Lung microvascular endothelial cell (primary cell): ENCODE measurements at places on chromosomes 5 and 9.

GRCh38 chr9:106423575-106423974 is 439.4 kb upstream of the ZNF462 start:
- DNase-seq, result no peak

DNA sequence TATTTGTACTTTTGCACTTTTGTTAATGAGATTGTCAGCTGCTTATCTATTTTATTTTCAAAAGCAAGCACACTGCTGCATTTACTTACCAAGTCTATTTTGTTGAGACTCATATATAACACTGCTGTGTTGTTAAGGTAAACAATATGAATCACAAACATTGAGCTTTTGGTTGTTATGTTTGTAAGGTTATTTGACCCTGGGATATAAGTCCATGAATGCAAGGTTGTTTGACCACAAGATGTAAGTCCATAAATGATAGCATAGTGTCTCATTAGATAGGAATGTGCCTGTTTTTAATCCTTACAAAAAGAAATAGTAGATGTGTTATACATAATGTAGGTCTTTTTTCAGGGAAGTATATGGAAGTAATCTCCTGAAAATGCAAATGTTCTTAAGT is 845.9 kb downstream of the CDH9 start:
- no peak for DNase-seq

- no peak for DNase-seq
Measured at GRCh38 chr9:90834828-90835595, 33.4 kb downstream of the SYK start.

- no peak for DNase-seq
Measured at GRCh38 chr9:87578625-87579024, 81.0 kb downstream of the DAPK1 start.

- DNase-seq, result no peak
Measured at GRCh38 chr9:24464319-24464951, 81.3 kb downstream of the IZUMO3 start.

DNA sequence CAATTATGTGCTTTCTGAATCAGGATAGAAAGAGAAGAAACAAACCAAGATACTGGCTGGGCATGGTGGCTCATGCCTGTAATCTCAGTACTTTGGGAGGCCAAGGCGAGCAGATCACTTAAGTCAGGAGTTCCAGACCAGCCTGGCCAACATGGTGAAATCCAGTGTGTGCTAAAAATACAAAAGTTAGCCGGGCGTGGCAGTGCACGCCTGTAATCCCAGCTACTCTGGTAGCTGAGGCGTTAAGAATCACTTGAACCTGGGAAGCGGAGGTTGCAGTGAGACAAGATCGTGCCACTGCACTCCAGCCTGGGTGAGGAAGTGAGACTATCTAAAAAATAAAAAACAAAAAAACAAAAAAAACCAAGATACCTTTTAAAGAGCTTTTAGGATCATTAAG is 214.2 kb downstream of the NFIB start:
- DNase-seq, result no peak

DNA sequence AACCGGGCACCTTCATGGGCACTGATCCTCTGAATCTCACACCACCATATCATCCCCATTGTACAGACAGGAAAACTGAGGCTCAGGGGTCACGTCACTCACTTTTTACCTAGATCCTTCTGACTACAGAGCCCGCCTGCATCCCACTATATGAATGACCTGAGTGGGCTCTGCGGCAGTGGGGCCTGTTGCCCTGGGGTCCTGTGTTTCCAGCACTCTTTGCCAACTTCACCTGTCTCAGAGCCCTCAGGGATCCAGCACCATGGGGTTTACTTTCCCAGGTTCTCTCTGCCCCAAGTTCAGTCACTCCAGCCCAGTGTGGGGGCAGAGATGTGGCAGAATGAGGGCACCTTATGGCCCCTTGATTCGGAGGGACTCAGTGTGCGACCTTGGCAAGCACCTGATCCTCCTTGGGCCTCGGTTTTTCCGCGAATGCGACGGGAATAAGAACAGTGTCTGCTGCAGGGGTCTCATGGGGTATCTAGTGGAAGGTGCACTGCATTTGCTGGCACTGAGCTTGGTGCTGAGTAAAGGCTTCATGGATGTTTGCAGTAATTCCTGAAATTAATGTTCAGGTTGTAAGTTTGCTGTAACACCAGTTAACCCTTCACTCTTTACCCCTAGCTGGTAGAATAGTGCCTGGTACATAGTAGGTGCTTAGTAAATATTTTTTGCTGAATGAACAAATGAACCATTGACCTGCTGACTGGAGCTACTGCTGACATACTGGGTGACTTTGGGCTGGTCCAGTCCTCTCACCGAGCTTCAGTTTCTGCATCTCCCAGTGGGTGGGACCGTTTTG is 47.1 kb upstream of the BOD1 start:
- DNase-seq, result no peak

DNA sequence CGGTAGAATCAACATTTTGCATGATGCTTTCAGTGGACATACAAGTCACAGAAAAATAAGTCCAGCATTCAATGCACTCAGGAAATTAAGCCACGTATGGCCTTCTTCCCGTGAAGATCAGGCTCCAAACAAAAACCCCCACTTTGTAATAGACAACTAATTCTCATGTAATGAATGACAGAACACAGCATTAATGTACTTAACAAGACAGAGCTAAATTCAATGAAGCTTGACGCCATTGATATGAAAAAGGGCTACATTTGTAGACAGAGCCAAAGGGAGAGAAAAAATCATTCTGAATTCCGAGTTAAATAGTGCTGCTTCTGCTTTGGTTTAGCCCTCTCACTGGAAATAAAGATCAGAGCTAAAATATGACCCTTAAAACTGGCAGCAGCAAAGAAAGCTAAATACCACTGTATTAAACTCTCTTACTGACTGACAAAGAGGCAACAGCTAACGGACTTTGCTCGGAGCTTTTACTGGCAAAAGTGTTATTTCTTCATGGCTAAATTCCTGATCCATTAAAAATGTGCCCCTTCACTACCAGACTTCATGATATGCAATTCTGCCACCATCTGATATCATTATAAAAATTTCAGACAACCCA is 250.5 kb downstream of the BNC2 start:
- DNase-seq, result no peak

- no peak for DNase-seq
Measured at GRCh38 chr5:67414712-67415111, 218.1 kb upstream of the CD180 start.

GRCh38 chr5:81553567-81554212 is 159.8 kb upstream of the ACOT12 start:
- DNase-seq, result peak; percentile 55

DNA sequence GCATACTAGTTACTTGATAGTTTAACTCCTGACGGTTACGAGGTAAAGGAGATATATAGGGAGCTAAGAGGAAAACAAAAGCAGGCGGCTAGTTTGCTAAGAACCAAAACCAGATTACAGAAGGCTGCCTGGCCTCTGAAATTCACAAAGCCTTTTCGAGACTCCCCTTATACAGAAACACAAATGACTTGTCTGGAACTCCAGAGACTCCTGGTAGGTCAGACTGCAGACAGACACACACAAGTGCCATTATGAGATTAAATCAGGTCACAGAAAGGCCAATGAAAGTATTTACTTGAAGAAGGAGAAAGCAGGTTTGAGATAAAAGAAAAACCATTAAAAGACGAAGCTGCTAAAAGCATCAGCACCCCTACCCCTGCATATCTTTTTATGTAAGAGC is 142.5 kb upstream of the LRRTM2 start:
- DNase-seq, result no peak

GRCh38 chr5:18088020-18088579 is 453.8 kb downstream of the TAF11L14 start:
- DNase-seq, result no peak

- DNase-seq, result no peak
Measured at GRCh38 chr5:175557778-175558177, 79.4 kb downstream of the SFXN1 start.

- no peak for DNase-seq
Measured at GRCh38 chr9:13721481-13722235, 442.2 kb upstream of the MPDZ start.

GRCh38 chr5:90941002-90941720 is 382.6 kb downstream of the ADGRV1 start:
- DNase-seq, result no peak

GRCh38 chr5:15502208-15502607 is 2.2 kb downstream of the FBXL7 start:
- peak; percentile 43 for DNase-seq

DNA sequence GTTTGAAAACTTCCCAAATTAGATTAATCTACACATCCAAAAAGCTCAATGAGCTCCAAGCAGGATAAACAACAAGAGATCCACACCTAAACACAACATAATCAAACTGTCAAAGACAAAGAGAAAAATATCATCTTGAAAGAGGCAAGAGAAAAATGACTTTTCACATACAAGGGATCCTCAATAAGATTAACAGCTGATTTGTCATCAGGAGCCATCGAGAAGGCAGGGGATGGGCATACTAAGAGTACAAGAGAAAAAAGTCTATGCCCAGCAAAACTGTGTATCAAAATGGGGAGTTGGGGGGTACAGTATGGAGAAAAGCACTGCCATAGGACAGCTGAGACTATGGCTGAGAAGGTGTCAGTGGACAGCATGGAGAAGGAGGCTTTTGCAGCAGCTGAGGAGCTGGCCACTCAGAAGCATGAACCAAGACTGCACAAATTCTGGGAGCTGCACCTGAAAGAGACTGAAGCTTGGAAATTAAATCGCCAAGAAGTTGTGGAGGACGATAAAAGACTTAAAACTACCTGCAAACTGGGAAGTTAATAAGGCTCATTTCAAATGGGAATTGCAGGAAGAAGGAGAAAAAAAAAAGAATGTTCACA is 20.9 kb downstream of the DNAJB5 start:
- no peak for DNase-seq

GRCh38 chr9:82923912-82924605 is 138.9 kb downstream of the RASEF start:
- no peak for DNase-seq

GRCh38 chr5:39432696-39433530 is 8.1 kb upstream of the DAB2 start:
- DNase-seq, result no peak

GRCh38 chr5:173454361-173454735 is 126.1 kb upstream of the STC2 start:
- DNase-seq, result peak; percentile 62

DNA sequence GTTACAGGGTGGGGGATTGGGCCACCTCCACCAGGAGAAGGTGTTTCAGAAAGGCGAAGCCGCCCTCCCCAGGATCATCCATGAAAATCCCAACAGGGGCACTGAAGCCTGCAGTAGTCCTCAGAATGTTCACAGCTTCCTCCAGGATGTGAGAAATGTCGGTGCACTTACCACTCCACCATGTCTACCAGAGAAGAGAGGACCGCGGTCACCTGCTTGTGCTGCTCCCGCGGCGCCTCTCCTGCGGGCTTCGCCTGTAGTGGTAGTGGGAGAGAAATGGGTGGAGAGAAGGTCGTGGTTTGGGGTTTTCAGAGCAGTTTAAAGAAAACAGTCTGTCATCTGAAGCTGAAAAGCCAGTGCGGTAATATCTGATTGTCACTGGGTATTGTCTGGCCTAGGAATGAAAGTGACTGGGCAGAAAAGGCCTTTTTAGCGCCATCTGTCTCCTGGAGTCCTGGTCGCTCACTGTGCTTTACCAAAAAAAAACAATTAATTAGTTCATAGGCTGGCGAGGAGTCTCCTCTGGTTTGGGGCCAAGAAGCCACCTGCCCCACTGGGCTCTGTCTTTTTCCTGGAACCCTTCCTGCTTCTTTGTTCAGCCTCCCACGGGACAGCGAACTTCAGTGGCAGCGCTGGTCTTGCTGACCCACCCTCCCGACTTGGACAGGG is 23.0 kb upstream of the PPP1R26 start:
- DNase-seq, result no peak

- no peak for DNase-seq
Measured at GRCh38 chr9:98791608-98792490, 4.5 kb downstream of the ANKS6 start.

DNA sequence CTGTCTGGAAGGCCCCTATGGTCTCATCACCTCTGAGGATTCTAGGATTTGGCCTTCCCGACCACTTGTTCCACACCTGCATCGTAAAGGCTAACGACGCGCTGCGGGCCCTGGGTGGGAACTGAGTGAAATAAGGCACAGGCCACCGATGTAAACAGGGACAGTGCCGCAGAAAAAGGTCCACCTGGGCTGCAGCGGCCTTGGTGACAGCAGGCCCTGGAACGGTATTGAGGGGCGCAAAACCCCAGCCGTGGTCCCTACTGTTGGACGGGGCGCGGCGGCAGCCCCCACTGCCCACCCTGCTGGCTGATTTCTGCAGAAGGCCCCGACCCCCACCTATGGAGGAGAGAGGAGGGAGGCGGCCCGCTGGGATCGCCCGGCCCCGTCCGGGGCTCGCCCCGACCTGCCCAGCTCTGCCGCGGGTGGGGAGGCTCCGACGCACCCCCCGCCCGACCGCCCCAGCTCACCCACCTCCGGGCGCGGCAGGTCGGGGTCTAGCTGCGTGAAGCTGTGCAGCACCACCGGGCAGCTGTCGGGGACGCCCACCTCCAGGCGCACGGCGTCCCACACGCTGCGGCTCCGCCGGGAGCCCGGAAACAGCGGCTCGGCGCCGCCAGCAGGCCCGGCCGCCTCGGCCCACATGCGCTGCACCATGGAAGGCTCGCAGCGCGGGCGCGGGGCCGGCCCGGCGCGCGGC is 391 bp downstream of the RALGDS start:
- no peak for DNase-seq

- no peak for DNase-seq
Measured at GRCh38 chr5:133272345-133272744, 220.5 kb downstream of the HSPA4 start.

DNA sequence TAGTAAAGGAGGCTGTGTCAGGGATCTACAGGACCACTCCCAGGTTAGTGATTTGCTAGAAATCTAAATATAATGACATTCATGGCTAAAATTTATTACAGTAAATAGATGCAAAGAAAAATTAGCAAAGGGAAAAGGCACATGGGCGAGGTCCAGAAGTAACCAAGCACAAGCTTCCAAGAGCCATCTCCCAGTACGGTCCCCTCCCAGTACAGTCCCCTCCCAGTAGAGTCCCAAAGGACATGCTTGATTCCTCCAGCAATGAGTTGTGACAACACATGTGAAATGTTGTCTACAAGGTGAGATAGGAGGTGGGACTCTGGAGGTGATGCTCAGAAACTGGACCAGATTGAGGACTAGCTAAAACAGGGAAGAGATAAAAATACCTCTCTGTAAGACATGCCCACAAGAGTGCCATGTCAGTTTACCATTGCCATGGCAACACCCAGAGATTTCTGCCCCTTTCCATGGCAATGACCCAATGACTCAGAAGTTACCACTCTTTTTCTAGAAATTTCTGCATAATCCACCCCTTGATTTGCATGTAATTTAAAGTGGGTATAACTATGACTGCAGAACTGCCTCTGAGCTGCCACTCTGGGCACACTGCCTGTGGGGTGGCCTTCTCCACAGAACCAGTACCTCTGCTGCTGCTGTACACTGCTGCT is 27.9 kb upstream of the CEMIP2 start:
- DNase-seq, result no peak

- no peak for DNase-seq
Measured at GRCh38 chr5:108867656-108868055, 120.0 kb downstream of the FER start.

DNA sequence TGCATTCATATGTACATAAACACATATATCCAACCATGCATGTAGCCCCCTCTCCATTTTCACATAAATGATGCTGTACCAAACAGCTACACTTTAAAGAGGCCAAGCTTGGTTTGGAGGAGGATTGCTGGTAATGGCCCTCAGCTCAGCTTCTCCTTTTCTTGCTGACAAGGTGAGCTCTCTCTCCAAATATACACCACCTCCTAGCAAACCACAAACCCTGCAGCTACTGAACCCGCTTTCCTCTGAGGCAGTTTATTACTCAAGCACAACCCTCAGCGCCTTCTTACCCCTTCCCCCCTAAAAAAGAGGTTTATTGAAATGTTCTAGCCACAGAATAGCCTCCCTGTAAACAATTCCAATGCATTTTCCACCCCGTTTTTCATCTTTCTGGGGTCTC is 54.0 kb downstream of the ALG2 start:
- DNase-seq, result no peak
